ENCODE measurements at places on chromosomes 6 and 20.

GRCh38 chr20:35020108-35020928 is 64.7 kb downstream of the MYH7B start:
- no peak for DNase-seq

GRCh38 chr6:36339146-36339545 is 2.5 kb upstream of the BNIP5 start:
- no peak for DNase-seq

DNA sequence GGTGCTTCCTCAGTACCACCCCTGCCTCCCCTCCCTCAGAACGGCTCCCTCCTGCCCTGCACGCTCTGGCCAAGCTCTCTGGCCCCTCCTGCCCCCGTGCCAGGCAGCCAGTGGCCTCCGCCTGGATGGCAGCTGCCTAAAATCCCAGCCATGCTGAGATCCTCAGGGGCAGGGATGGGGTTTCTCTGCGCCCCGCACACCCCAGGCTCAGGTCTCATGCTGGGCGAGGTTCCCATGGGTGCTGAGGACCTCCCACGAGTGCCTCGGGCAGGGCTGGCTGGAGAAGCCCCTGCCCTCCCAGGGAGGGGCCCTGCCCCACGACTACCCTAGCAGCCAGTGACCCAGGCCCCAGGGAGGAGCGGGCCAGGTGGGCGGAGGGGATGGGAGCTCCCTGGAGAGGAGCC is 2.7 kb downstream of the PTK6 start:
- DNase-seq = no peak

GRCh38 chr6:165782134-165782533 is 119.1 kb upstream of the PDE10A start:
- no peak for DNase-seq

GRCh38 chr6:168367285-168367751 is 47.7 kb upstream of the DACT2 start:
- DNase-seq = no peak

DNA sequence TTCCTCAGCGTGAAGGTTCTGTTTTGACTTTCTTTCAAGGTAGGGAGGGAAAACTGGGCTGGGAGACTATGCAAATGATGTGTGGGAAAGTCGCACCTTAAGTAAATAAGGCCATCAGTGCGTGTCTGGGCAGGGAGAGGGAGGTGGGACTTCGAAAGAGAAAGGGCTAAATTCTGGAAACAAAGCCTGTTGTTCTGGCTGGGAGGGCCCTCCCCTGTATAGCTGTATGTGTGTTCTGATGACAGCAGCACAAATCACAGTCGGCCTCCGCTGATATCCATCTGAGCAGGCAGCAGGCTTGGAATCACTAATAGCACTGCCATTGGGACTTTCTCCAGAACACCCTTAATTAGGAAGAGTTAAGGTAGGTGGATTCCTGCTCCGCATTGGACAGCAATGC is 19.2 kb downstream of the JAG1 start:
- no peak for DNase-seq

GRCh38 chr6:835476-836160 is 142.7 kb upstream of the EXOC2 start:
- no peak for DNase-seq

DNA sequence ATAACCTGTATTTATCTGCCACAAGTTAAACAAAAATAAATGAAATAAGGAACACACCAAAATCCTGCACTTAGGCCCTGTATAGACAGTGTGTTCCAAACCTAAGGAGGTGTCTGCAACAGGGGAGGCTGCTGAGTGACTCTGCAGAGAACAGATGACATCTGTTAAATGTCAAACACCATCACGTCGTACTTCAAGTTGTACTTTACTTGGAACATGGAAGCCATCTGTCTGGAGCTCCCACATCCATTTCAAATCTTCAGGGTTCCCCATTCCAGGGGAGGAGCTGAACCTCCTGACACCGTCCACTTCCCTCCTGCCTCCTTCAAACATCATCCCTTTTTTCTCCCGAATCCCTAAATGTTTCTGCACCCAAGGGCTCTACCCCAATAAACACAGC is 1.8 kb upstream of the MAP7 start:
- no peak for DNase-seq

- no peak for DNase-seq
Observed at GRCh38 chr20:37781626-37782025, 87.8 kb downstream of the CTNNBL1 start.

DNA sequence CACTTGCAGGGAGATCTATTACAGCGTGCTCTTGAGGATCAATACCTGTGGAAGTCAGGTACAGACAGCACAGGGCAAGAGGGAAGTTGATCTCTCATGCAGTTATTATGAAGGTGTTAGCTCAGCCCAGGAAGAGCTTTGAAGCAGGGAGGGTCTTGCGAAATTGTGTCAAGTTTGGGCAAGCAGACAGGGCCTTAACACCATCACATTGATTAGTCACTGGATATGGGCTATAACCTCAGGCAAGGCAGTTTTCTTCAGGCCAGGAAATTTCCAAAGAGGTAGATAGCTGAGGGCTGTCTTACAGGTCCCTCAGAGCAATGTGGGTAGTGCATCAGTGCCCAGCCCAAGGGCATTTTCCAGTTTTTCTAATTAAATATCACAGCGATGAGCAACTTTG is 643.8 kb downstream of the DHX35 start:
- no peak for DNase-seq

DNA sequence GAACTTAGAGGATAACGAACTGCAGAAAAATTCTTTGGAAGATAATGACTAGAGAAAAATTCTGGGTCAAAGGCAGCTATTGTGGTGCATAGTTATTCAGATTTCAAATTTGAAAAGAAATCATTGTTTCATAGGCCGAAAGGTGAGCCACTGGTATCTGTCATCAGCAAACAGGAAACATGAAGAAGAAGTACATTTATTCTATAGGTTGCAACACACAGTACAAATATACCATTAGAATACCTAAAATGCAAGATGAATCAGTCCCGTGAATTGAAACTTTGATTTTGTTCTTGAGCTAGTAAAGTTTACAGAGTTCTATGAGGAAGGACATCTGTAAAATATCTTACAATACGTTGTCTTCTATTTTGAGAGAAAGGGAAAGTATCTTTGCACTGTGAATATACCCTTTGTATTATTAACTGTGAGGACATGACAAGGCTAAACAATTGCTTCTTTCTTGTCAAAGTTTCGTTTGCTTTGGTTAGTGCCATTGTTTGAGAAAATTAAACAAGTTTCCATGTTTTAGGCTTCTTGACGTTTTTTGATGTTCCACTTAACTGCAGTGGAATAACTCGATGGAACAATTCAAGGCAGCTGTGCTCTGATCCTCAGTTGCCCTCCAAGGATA is 84.7 kb downstream of the HDGFL1 start:
- no peak for DNase-seq

GRCh38 chr20:19451923-19452295 is 239.5 kb downstream of the SLC24A3 start:
- no peak for DNase-seq

- DNase-seq = no peak
Observed at GRCh38 chr6:135170238-135170637, 10.9 kb upstream of the MYB start.

All from stimulated activated CD8-positive, alpha-beta memory T cell treated with anti-CD3 and anti-CD28 coated beads, Interleukin-15, amount 100 ng/mL, for 4 hours (primary cell).